A549 treated with Mapracorat at 1 μM for 4 hours (cell line): ENCODE measurements at places on chromosomes 13 and 19. TPM values are rescaled to one million over a fixed set of nuclear protein-coding genes. Genes with fewer than 3 reads are reported as not detected.

The FSD1 gene
- 7.4 to 9.3 TPM (median 8.8 TPM) in 5 replicates for total RNA-seq

The LGALS7B gene
- total RNA-seq, result 0.48 to 0.86 TPM (median 0.57 TPM) in 3 of 5 replicates, not detected in the others

The ELSPBP1 gene
- not detected in 5 replicates for total RNA-seq

The SCEL gene
- total RNA-seq, result 0.50 to 0.88 TPM (median 0.72 TPM) in 5 replicates

The YJU2 gene
- 18.1 to 21.7 TPM (median 18.9 TPM) in 5 replicates for total RNA-seq

The EGLN2 gene
- 75.4 to 103 TPM (median 94.6 TPM) in 5 replicates for total RNA-seq
